DMS153 (cell line): ENCODE measurements at places on chromosomes 4 and X.

DNA sequence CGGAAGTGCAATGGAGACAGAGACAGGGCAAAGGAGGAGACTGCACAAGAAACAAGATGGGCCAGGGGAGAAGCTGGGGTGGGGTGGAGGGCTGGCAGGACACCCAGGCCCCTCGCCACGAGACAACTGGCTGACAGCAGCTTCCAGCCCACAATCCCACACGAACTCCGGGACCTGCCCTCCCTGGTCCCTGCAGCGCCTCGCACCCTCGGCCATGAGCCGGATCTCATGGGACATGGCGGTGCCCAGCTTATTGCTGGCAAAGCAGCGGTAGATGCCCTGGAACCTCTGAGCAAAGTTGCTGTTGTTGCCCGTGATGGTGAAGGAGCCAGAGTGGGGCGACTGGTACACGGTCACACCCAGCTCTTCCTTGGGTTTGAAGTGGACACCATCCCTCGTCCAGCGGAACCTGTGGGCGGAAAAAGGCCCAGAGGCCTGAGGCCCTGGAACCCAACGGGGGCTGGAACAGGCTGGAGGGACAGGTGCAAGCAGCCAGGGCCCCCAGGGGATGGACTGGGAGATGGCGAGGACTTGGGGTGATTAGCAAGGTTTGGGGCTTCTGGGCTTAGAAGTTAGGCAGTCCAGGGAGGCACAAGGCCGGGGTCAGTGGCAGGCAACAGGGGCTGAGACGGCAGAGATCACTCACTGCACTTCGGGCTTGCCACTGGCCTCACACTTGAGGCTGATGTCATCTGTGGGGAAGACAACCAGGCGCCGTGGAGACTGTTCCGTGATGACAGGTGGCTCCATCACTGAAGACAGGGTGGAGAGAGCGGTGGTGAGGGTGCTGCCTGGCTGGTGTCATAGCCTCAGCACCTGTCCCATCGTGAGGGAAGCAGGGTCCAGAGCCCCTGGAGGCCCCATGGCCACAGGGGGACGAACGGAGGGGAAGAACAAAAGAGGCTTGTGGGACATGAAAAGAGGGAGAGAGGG, 13.8 kb downstream of the L1CAM start:
- DNase-seq, result no peak

DNA sequence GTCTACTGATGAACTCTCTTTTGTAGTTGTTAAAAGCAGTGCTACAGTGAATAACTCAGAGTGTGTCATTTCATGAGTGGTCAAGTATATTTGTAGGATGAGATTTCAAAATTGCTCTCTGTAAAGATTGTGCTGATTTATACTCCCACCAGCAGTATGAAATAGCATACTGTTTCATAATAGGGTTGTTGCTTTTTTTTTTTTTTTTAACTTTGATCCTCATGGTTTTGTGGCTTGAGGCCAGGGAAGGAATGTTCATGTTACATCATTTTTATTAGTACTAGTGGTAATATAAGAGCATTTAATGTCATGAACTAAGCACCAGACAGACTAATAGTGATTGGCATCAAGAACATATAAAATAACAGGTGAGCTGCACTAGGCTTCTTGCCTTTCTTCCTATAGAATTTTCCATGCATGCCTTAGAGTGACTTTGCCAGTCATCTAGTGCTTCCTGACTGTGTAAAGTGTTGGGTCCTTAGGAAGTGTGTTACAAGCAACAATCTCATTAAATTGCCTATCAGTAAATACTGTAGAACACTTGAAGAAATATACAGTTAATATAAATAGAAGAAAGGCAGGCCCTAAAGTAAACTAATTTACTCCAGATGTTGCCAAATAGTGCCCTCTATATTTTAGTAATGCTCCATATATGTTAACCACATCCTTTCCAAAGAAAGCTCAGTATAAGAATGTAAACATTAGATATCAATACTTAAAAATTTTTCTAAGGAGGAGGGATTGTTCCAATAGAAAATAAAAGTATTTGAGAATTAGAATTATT, 38.6 kb upstream of the MSMO1 start:
- no peak for DNase-seq

DNA sequence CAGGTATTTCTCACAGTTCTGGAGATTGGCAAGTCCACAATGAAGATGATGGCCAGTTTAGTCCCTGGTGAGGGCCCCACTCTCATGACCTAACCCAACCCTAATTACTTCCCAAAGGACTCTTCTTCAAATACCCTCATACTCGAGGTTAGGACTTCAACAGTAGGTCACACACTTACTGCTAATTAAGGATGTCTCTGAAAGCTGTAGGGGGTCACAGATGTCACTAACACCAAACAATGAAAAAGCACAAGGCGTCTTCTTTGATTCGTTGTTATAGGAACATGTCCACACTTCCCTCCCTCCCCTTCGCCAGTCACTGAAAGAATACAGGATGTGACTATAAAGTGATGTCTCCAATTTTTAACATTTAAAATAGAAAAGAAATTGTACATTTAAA, 309.7 kb downstream of the PACRGL start:
- no peak for DNase-seq

DNA sequence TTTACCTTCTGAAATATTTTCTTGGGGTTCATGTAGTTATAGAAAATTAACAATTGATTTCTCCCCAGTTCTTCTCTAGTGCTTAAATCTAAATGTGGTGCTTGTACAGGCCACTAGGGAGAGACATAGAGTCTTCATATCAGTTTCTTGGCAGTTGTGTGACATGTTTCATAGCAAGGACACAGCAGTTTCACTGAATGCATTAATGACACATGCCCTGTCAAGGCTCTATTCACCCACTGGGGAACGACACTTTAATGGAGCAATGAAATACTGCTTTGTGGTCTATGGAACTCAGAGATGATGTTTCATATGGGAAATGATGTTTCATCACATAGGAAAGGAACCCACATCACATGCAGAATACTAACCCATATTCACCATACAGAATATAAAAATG, 2.8 kb downstream of the VEGFC start:
- DNase-seq, result peak; percentile 11

- no peak for DNase-seq
Observed at GRCh38 chr4:75819121-75819520, 83.1 kb downstream of the PPEF2 start.

GRCh38 chrX:147226801-147227200, 412.3 kb upstream of the CXorf51A start:
- no peak for DNase-seq

DNA sequence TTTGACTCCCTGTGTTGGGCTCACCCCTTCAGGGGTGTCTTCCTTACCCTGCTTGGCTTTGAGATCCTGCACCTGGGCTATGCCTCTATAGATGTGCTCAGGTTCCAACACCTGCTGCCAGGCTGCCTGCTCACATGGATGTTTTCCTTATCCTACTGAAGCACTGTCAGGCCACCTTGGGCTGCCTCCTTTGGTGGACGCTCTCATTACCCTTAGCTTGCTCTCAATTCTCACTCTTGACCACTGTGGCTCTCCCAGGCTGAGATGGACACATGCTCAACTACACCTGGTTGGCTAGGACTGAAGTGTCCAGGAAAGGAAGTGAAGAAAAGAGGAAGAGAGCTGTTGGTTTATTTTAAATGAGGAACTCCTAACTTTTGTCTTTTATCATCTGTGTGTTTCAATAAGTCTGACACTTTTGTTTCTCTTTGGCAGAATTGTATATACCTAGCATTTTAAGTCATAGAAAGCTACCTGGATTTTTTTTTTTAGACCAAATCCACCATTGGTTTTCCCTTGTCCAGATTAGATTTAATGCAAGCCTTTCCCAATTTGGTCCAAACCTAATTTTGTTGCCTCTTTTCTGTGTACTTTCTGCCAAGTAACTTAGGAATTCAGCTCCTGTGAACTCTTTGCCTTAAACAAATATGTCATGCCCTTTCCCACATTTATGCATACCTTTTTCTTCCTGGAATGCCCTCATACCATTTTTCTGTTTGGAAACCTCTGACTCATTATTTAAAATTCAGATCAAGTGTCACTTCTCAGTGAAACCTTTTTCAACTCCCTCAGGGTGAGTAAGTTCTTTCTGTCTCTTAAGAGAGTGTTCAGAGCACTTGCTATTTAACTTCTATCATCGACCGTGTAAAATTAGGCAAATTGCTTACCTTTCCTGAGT, 175.8 kb downstream of the GC start:
- peak; percentile 9 for DNase-seq

- peak; percentile 60 for DNase-seq
Observed at GRCh38 chr4:76214177-76214675, 602 bp upstream of the SCARB2 start.

DNA sequence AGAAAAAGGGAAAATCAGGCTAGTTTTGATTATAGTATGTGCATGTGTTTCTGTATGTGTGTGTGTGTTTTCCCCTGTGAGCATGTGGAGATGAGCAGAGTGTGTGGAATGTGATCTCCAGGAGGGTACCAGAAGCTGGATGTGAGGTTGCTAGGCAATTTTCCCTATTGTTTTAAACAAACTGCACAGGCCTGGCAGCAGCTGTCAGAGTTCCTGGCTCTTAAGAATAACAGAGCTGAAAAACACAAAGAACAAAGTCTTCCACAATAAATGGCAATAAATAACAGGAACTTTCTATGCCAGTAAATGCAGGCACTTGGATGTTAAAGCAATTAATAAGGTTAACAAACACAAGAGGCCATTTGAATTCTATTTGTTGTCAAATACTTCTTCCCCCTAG, 344.6 kb upstream of the CTSO start:
- peak; percentile 90 for DNase-seq

- DNase-seq, result no peak
Observed at GRCh38 chr4:64713256-64713840, 304.1 kb upstream of the TECRL start.

DNA sequence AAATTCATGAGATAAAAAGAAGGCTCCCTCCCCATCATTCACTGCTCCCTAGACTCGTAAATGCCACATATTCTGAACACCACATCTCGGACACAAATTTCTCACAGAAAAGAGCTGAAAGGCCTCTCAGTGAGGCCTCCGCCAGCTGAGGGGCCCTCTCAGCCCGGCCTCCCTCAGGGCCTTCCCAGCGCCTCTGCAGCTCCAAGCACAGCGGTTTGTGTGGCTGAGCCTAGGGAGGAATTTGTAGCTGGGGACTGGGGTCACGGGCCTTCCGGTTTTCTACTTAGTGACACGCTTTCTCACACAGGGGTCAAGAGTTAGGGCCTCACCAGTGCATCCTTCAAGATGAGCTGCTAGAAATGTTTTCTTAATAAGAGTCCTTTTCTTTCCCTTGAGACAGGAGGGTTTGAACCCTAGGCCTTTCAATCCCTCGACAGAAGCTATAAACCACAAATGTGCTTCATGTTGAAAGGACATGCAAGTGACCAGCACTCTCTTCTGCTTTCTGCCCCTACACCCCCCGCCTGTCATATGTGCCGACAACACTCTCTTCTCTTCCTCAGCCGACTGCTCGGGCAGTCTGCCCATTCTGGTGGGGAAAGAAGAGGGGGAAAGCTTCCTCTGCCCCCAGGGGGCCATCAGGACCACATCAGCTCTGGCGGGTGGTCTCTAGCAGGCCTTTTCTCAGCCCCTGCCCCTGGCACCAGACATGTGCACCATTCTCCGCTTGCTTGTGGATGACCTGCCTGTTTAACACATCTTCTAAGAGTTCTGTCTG, 104.9 kb downstream of the CHIC2 start:
- no peak for DNase-seq

DNA sequence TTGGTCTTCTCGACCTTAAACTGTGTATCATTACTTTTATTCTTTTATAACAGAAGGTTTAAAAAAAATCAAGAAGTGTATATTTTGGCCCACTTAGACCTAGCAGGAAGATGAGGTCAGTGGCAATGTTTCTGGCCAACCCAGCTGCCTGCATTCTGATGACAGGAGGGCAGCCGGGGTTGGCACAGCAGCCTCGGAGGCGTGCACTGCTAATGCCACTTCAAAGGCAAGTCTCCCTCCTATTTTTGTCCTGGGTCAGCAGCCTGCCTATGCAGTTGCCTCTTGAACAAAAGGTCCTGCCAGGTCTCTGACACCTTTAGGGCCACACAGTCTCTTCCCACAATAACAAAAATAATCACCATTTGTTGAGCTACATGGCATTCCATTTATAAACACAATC, 89.4 kb upstream of the MYOZ2 start:
- DNase-seq, result no peak

DNA sequence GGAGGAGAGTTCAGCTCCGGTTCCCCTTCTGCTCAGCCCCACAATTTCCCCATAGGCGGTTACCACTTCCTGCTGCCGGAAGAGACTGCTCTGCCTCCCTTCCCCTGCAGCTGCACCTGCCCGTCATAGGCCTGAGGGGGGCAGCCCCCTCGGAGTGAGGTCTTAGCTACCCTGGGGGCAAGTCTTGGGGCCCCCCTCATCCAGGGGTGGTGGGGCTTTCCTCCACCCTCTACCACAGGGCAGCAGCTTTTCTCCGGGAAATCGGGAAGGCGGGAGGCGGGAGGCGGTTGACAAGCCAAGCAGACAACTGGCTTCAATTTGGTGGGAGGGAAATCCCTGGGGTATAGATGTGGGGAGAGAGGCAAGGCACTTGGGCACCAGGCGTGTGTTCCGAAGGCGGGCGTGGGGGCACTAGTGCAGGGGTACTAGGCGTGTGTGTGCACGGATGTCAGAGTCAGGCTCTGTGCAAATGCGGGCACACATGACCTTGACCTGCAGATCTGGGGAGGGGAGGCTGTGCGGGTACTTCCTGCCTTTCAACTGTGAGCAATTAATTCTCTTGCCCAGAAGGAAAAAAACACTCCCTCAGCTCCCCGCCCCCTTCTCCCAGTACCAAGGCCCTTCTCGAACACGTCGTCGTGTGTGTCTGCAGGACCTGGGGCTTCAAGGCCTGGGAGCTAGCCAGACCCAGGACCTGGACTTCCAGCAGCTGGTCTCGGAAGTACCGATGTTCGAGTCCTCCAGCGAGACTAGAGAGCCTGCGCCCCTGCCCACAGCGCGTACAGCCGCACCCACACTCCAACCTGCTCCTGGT, 1.0 kb upstream of the ARHGAP4 start:
- peak; percentile 71 for DNase-seq

DNA sequence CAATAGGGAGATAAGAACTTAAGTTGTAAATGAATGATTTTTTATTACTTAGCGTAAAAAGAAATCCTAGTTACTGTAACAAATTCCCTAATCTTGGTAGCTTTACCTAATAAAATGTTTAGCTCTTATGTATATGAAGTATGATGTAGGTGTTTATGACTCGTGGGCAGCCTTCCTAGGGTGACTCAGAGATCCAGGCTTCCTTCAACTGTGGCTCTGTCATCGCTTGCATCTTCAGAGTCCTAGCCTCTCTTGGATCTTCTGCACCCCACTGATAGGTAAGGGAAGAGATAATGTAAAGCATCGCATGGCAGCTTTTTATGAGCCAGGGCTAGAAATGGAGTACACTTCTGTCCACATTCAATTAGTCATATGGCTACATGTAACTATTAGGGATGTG, 165.6 kb upstream of the GLRA2 start:
- DNase-seq, result no peak

- no peak for DNase-seq
Observed at GRCh38 chrX:97898798-97899197, 1015.1 kb downstream of the RPA4 start.

GRCh38 chr4:166658585-166658984, 575.7 kb downstream of the SPOCK3 start:
- DNase-seq, result no peak
